Suppressor macrophage treated with lipopolysaccharide for 1 hour (primary cell): ENCODE measurements at places on chromosomes 5 and 9.

- peak; percentile 86 for DNase-seq
Measured at GRCh38 chr9:91711755-91712601, 238.1 kb downstream of the ROR2 start.

GRCh38 chr5:55313870-55314617 lies 6.3 kb downstream of the MTREX start:
- DNase-seq: no peak

DNA sequence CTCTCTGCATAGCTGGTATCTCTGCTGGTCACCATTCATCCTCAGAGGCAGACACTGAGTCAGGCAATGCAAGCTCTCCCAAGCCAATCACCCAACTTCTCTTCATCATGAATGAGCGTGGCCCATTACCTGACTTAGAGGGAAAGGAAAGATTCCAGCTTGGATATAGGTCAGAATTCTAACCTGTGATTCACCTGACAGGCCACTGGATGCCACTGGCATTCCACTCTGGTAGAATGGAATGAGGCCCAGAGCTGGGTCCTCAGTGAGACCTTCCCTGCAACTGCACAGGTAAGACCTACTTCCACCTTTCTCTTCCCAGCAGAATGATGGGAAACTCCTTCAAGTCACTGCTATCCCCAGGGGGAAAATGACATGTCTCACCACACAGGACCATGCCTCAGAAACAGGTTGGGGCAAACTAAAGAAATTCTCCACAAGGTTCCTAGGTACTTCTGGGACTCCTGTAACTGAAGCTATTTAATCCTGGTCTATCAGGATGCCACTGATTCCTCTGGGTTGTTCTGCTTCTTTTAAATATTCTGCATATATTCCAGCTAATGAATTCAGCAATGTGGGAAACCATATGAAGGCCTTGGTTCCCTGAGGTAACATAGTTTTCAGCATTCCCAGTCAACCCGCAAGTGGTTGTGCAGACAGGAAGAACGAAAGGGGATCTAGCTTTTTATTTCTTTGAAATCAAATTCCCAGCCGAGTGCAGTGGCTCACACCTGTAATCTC lies 62.0 kb downstream of the SUSD1 start:
- DNase-seq: no peak

DNA sequence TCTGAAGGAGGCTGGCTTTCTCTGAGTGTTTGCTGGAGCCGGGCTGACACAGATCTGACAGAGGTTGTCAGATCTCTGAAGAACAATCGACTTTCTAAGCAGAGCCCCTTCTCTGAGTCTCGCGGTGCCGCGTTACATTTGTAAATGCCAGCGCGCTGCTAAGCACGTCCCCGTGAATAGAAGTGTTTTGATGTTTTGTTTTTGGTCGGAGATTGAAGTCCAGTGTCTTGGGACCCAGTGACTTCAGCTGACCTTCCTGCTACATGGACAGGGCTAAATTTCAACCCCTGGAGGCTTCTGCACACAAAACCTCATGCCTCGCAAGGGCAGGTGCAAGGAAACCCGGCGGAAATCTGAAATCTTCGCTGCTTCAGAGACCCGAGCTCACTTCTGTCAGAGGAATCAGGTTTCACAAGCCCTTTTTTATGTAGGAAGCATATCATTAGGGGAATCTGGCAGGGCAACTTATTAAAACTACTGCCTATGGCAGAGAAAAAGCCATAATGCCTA lies 27.2 kb downstream of the NEUROG1 start:
- no peak for DNase-seq

DNA sequence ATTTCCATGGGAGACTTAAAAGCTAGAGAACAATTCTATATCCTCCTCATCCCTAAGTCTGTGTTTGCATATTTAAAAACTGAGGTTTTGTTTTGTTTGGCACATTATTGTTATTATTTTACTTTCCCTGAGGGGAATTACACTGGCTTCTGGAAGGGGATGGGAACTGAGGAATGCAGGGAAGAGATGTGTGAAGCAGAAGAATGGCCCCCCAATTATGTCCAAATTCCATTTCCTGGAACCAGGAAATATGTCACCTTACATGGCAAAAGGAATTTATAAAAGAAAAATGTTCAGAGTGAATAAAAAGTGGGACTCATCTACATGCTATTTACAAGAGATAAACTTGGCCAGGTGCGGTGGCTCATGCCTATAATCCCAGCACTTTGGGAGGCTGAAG lies 129.8 kb downstream of the MARCHF11 start:
- no peak for DNase-seq

DNA sequence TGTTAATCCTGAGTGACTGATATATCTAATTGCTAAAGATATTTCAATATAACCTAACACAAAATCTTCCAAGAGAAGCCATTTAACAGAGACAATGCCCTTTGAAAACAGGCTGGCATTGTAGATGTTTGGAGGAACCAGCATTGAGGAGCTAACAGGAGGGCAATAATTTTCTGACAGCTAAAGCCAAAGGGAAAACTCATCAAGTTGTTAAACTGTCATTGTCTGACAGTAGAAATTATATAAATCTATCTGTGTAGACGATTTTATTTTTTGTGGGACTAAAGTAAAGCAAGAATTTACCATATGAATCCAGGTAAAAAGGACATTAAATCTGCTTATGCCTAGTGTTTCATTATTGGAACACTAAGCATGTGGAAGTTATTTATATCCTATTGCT lies 500.2 kb upstream of the NMUR2 start:
- DNase-seq: no peak

GRCh38 chr5:95262933-95263660 lies 21.8 kb downstream of the MCTP1 start:
- DNase-seq: no peak

DNA sequence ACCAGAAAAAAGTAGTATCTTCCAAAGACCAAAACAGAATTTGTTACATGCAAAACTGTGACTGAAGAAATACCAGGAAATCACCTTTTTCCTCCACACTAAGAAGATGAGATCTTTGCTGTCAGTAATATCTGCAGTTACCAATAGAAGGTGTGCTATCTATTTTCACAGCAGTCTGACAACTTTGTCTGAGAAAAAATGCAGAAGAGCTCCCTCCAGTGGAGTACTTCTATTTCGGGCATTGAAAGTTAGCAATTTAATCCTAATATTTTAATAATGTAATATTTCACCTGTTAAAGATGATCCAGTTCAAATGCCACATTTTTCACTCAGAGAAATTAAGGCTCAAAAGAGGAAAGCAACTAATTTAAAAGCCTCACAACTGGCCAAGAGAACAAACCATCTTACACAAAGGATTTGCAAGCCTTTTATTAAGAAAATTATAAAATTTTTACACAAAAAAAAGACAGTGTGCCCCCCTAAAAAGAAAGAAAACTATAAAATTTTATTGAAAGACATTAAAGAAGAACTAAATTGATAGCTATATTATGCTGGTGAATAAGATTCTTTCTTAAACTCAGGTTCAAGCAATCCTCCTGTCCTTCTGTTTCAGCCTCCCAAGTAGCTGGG lies 50.6 kb downstream of the DEPDC1B start:
- peak; percentile 56 for DNase-seq
